ENCODE measurements at places on chromosomes 7 and 10. TPM values are rescaled to one million over a fixed set of nuclear protein-coding genes. Genes with fewer than 3 reads are reported as not detected.

- no peak for DNase-seq
- no peaks in the 10 kb centered on the region for H3K36me3 ChIP-seq
- H3K4me1 ChIP-seq, result no peaks in the 10 kb centered on the region
These were observed 12.8 kb upstream of the NOD1 start for GRCh38 chr7:30491417-30491816.

GRCh38 chr7:71303566-71303965 is 171.6 kb downstream of the GALNT17 start:
- no peaks in the 10 kb centered on the region for H3K27me3 ChIP-seq
- H3K4me3 ChIP-seq, result no peak overlapping the region
- H3K4me1 ChIP-seq, result peaks cover 8% of the 10 kb centered on the region
- no peak for DNase-seq
- H3K27ac ChIP-seq, result no peak overlapping the region

- peaks cover 10% of the 10 kb centered on the region for H3K36me3 ChIP-seq
- no peaks in the 10 kb centered on the region for H3K27me3 ChIP-seq
- no peaks in the 10 kb centered on the region for H3K4me1 ChIP-seq
- no peak overlapping the region for H3K4me3 ChIP-seq
These were observed 103.4 kb downstream of the WNT2 start for GRCh38 chr7:117219485-117219884.

DNA sequence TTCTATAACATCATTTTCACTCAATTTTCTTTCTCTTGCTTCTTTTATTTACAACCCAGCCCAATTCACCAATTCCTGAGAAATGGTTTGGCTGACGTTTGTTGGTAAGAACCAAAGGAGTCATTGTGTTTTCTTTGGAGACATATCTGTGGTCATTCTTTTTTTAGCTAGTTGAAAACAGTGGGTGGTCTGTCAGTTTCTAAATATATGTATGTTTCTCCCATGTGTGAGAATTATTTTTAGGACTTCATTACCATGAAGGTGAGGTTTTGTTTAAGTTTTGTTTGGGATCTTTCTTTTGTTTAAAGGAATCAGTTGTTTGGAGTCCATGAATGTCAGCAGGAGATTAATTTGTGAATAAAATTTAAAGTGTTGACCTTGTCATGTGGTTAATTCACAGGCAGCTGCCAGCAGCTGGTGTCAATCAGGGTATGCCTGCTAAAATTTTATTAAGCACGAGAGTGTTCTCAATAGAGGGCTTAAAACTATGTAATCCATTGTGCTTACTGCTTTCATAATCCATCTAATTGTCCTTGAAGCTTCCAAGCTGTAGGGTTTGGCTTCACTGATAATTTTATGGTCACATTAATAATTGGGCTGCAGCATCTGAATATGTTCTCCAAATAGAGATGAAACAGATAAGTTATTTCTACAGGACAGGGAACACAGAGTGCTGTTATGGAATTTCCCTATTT is 38.7 kb downstream of the INSYN2A start:
- H3K27me3 ChIP-seq, result no peaks in the 10 kb centered on the region
- H3K4me3 ChIP-seq, result no peak overlapping the region
- H3K36me3 ChIP-seq, result peaks cover 2% of the 10 kb centered on the region
- peaks cover 3% of the 10 kb centered on the region for H3K4me1 ChIP-seq
- DNase-seq, result no peak

GRCh38 chr10:10489076-10489475 is 528.6 kb upstream of the CELF2 start:
- no peaks in the 10 kb centered on the region for H3K36me3 ChIP-seq
- H3K27me3 ChIP-seq, result no peaks in the 10 kb centered on the region
- no peak overlapping the region for H3K27ac ChIP-seq
- DNase-seq, result no peak

GRCh38 chr7:47648275-47648925 is 66.5 kb upstream of the TNS3 start:
- H3K27me3 ChIP-seq, result no peaks in the 10 kb centered on the region
- no peak overlapping the region for H3K4me3 ChIP-seq
- no peaks in the 10 kb centered on the region for H3K36me3 ChIP-seq
- H3K27ac ChIP-seq, result no peak overlapping the region
- peaks cover 3% of the 10 kb centered on the region for H3K4me1 ChIP-seq
- DNase-seq, result no peak

- DNase-seq, result no peak
- no peaks in the 10 kb centered on the region for H3K4me1 ChIP-seq
- H3K4me3 ChIP-seq, result no peak overlapping the region
These were observed 176.5 kb downstream of the SUGCT start for GRCh38 chr7:40311307-40311706.

The HABP2 gene
- total RNA-seq, result 0.11 TPM

The ELOVL3 gene
- total RNA-seq, result 0.40 TPM
